ENCODE measurements at places on chromosomes 7 and 10.
A peak's percentile ranks its signal among the peaks of the same experiment; 100 is the strongest.

DNA sequence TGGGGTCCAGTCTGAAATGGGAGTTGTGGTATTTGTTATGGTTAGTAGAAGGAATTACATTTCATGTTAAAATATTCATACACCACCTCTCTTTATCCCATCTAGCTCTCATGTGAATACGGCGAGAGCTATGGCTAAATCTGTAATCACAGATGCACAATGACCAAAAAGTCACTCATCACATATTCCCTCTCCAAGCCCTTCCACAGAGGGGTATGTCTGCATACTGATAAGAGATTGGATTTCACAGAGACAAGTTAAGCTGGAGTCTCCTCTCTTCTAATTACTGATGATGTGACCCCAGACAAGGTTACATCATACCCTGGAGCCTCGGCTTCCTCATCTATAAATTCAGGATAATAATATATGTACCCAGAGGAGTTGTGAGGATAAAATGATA lies 237.8 kb upstream of the RHOBTB1 start:
- no peak for DNase-seq

DNA sequence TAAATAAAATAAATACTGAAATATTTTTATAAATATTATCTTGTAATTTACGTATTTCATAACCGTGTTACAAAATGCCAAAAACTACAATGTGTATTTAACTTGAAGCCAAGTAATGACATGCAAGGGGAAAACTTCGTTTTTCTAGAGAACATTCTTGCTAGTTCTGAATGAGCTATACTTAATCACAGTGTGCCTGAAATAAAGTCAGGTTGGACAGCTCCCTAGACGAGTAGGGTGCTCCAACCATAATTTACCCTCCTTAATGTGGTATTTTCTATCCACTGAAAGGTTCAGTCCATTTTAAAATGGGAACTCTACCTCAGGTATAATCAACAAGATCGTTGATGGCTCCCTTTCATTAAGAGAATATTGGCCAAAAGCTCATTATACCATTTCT lies 194.5 kb upstream of the AHR start:
- DNase-seq = no peak

DNA sequence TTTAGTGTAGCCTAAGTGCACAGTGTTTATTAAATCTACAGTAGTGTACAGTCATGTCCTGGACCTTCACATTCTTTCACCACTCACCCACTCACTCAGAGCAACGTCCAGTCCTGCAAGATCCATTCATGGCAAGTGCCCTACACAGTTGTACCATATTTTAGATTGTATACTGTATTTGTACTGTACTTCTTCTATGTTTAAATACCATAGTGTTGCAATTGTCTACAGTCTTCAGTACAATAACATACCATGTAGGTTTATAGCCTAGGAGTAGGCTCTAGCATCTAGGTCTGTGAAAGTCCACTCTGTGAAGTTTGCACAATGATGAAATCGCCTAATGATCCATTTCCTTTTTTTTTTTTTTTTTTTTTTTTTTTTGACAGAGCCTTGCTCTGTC lies 12.0 kb downstream of the EEPD1 start:
- DNase-seq = no peak

GRCh38 chr7:52877240-52877639 lies 158.2 kb upstream of the POM121L12 start:
- no peak for DNase-seq

GRCh38 chr7:27171325-27171636 lies 2.8 kb downstream of the HOXA10 start:
- no peak for DNase-seq

GRCh38 chr7:12572941-12573575 lies 2.5 kb downstream of the SCIN start:
- no peak for DNase-seq

DNA sequence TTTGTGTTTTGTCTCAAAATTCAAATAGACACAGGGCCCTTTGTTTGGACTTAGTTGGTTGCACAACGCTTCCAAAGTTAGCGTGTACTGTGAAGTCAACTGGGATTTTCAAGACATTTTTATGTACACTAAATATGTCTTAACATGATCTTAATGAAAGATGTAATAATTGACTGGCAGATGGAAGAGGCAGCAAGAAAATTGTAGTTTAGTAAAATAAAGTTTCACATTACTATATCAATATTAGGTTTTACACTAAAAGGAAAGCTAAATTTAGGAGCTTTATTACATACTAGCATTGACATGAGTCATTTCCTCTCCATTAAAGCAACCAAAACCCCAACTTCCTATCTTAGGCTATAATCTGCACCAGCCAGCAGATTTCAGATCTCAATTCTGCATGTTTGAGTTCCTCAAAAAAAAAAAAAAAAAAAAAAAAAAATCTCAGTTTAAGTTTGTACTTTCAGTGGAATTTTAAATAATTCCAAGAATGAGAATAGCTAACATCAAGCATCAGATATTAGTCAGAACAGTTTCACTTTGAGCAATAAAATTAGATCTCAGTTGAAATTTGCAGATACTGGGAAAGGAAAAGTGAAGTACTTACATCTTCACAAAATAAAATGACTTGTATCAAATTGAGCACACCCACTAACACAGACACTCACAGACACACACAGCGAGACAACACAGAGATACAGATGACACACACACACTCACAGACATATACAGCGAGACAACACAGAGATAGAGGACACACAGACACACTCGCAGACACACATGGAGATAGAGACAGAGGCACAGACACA lies 346.6 kb upstream of the KLF6 start:
- no peak for DNase-seq

DNA sequence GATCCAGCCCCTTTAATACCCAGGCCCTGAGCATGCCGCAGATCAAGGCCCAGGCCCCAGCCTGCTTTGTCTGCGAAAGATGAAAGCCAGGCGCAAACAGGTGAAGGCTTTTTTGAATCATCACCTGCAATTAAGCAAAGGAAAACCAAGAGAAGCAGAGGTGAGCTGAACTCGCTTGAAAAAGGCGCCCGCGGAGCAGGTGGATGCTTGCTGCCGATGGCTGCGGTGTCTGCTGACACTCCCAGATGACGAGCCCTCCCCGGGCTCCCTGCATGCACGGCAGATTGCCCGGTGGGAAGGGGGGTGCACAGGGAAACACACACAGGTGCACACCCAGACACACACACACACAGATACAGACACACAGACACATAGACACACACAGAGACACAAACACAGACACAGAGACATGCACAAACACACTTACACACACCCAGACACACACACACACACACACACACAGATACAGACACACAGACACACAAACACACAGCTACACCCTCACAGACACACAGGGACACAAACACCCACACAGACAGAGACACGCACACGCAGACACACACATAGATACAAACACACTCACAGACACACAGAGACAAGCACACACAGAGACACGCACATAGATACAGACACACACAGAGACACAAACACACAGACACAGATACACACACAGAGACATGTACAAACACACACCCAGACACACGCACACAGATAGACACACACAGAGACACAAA lies 142.6 kb upstream of the RNF32 start:
- peak; percentile 53 for DNase-seq

DNA sequence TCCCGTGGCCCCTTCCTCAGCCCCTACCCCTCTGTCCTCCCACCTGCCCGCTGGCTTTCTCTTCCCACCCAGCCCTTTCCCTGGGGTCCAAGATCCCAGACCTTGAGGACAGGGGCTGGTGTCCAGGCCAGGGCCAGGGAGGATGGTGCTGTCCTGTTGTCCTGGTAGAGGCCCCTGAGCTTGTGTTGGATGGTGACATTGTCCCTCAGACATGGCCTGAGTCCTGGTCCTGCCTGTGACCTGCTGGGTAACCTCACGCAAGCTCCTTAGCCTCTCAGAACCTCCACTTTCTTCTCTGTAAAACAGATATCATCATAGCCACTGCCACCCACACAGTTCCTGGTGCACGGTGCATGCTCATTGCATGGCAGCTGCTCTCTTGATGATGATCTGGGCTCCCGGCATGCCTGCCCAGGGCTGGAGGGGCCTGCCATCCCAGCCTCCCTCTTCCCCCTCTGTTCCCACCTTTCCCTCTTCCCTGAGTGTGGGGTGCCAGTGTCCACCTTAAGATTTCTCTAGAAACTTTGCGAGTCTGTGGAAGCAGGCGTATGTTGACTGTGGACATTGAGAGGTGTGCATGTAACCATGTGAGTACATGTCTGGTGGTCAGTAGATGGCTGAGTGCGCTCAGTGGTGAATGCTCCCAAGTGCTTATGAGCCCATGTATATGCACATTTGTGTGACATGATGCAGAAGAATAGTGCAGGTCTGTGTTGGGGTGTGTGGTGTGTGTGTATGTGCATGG lies 60.4 kb downstream of the NEURL1 start:
- DNase-seq = no peak
